Stimulated activated CD8-positive, alpha-beta memory T cell treated with anti-CD3 and anti-CD28 coated beads, Interleukin-15, amount 100 ng/mL, for 48 hours (primary cell): ENCODE measurements at places on chromosomes 2 and 18.

DNA sequence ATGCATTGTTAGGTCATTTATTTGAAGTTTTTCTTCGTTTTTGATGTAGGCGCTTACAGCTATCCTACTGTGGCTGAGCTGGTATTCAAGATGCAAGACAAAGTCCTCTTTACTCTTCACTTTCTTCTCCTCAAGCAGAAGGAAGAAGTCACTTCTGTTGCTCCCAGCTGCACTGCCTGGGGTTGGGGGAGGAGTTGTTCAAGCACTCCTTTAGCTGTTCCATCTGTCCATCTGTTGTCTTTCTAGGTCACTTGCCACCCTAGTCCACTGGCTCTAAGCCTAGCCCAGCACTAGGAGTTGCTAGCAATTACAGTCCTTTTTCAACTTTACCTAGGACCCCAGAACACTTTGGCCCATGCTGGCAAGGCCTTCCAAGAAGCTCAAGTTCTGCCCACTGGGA lies 200.6 kb upstream of the RBMS1 start:
- DNase-seq = no peak

GRCh38 chr2:189421644-189422043 lies 19.6 kb upstream of the WDR75 start:
- DNase-seq = no peak

DNA sequence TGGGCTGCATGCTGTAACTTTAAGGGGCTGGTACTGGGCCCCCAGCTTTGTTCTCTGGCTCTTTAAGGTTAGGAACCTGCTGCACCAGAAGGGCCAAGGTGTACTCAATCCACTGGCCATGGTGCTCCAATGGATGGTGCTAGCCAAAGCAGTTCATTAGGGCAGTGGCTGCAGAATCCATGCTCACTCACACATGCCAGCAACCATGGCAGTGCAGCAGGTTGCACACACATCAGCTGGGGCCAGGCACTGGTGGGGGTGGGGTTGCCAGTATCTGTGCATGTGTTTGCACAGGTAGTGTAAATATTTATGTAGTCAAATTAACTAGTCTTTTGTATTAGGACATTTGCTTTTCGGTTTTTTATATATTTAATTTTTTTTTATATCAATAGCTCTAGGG lies 228.3 kb upstream of the EPC2 start:
- DNase-seq = no peak

DNA sequence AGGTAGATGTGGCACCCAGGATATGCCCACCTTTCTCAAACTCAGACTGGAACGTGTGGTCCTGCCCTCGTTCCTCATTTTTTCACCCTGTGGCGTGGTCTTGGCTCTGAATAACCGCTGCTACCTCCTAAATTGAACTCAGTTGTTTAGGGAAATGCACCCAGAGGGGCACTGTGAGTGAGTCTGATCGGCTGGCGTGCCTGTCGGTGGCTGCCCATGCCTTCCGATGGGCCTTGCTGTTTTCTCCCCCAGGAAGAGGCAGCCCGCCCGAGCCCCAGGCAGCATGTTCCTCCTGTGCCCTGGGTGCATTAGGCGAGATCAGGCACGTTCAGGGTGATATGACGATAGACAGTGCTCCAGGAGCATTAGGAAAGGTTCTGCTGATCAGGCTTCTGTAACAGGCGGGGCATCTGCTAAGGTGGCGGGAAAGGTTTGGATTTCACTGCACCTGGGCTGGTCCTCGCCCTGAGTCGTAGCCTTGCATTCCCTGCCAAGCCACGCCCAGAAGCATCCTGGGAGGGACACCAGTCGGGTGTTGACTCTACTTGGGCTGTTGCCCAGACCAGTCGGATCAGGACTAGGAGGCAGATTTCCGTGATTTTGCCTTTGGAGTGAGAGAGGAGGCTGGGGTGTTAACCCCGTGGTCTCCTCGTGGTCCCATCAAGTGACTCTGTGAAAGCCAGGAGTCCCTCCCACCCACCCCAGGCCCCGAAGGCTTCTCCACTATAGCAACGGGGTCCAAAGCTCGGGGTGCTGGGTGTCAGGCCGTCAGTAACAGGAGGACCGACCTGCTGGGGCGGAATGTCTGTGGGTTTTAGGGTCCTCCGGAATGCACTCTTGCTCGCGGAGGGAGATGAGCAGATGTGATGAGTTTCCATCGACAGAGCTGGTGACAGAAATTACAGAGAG lies 75.1 kb downstream of the SH3BP4 start:
- DNase-seq = no peak

- no peak for DNase-seq
Observed at GRCh38 chr18:9690418-9691188, 17.5 kb upstream of the RAB31 start.

DNA sequence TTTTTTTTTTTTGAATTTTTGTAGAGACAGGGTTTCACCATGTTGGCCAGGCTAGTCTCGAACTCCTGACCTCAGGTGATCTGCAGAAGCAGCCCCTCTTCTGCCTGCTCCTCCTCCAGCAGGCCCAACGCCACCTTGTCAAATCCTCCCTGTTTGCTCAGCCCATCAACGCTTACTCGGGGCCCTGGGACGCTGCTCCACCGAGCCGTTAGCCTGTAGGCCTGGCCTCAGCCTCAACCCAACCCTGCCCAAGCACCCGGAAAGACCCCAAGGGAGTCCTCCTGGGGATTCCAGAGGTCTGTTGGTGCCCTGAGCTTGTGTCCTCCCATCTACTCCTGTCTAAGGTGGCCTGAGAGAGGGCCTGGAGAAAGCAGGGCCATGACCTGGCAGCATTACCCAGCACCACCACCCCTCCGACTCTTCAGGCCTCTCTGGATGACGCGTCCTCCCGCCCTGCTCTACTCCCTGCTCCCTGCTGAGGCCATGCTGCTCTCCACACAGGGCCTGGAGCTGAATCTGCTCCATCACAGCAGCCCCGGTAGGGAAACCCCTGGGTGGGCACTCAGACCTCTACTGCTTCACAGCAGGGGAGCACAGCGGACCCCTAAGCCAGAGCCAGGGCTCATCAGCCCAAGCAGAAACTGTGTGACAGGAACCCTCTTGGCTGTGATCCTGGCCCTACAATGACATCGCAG lies 3.2 kb downstream of the STK25 start:
- DNase-seq = no peak

DNA sequence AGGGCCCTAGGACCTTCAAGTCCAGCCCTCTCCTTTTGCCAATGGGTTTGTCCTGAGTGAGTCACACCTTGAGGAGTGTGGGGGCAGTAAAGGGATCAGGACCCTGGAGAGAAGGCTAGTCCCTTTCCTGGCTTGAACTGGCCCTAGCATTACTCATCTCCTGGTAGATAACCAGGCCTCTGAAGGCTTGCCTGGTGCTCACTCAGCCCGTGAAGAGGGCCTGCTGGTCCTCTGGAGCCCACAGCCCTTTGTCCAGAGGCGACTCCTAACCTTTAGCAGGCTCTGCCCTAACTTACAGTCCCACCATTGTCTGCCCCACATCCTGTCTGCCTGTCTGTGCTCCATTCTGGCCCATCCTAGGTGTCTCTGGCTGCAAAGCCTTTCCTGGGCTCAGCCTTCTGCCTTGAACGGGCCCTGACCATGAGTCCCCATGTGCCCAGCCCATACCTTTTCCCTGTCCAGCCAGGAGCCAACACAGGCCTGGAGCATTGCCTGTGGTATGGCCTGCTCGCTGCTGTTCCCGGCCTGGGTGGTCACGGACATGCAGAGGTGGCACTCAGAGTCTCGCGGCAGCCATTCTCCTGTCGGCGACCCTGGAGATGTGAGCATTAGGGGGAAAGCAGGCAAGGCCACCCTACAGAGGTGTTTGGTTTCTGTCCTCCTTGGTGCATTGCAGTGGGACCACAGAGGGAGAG lies 5.0 kb downstream of the SFTPB start:
- DNase-seq = no peak

DNA sequence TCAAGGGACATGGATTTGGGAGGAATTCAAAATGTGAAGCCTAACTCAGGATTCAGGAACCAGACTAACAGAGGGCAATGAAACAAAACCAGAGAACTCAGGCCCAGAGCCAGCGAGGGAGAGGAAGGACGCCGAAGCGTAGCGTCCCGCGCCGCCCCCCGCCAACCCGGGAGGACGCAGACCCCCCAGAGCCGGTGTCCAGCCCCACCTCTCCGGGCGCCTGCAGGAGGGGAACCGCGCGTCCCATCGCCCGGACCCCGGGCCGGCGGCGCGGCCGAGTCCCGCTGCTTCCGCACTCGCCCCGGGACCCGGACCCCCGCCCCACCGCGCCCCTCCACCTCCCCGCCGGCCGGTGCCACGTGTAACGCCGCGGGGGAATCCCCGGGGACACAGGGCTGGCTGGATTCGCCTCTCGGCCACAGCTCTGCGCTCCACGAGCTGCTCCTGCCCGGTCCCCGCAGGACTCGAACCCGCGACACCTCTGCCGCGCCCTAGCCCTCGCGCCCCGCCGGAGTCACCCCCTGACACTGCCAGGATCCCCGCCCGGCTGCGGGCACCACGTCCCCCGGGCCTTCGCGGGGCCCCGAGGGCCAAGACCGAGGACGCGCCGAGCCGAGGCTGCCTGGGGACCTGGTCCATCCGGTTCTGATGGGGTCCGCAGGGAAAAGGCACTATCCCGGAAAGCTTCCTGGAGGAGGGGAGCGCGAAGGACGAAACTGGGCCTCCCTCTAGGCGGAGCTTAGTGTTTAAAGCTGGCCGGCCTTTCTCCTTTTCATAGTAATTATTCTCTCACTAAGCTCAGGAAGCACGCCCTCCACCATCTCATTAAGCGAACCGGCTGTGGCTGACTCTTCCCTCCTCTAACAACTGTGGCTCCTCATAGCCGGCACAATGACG lies 40.4 kb upstream of the FAM124B start:
- no peak for DNase-seq

- DNase-seq = no peak
Observed at GRCh38 chr2:160813506-160813858, 319.9 kb upstream of the RBMS1 start.

DNA sequence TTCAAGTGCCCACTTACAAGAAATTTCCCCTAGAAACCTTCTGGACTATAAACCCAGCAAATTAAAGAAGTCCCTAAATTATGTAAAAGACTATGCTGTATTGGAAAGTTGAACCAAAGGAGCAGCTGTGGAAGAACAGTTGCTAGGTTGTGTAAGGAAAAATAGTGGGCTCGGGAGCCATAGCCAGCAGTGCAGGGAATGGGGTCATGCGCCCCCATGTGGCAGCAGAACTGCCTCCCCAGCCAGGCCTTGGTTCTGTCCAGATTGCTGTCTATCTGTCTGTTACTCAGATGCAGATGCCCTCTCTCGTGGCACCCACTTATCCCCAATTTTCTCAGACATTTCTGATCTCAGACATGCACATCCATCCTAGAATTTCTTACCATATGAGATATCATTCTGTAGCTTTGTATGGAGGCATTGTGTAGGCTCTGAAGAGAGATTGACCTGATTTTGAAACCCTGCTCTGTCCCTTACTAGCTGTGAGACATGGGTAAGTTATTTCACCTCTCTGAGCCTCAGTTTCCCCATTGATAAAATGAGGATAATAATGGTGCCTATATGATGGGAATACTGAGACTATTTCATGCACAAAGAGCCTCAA lies 258.3 kb downstream of the SS18 start:
- DNase-seq = no peak

GRCh38 chr2:172086241-172087206 lies 1.2 kb downstream of the DLX1 start:
- no peak for DNase-seq
